A549 treated with RU486 at 1 μM for 4 hours (cell line): ENCODE measurements at places on chromosomes 3 and 15. TPM values are rescaled to one million over a fixed set of nuclear protein-coding genes. Genes with fewer than 3 reads are reported as not detected.

TM4SF4 gene
- total RNA-seq, result 26.5 to 43.5 TPM (median 39.8 TPM) in 5 replicates

CYP11A1 gene
- not detected in 5 replicates for total RNA-seq

KLF15 gene
- total RNA-seq, result 0.06 to 0.19 TPM (median 0.09 TPM) in 4 of 5 replicates, not detected in the other

MB21D2 gene
- total RNA-seq, result 3.0 to 5.7 TPM (median 5.2 TPM) in 5 replicates

CYP8B1 gene
- not detected in 5 replicates for total RNA-seq

CD200 gene
- not detected in 5 replicates for total RNA-seq

ISLR2 gene
- total RNA-seq, result 0.15 to 0.29 TPM (median 0.20 TPM) in 4 of 5 replicates, not detected in the other

FBXO40 gene
- total RNA-seq, result not detected in 5 replicates

EDEM1 gene
- total RNA-seq, result 13.3 to 21.0 TPM (median 18.4 TPM) in 5 replicates

PRSS50 gene
- not detected in 5 replicates for total RNA-seq

KATNBL1 gene
- 17.3 to 36.5 TPM (median 34.7 TPM) in 5 replicates for total RNA-seq

ALDH1A3 gene
- 15.6 to 26.0 TPM (median 18.8 TPM) in 5 replicates for total RNA-seq

ASB14 gene
- not detected in 5 replicates for total RNA-seq

TNNC1 gene
- 1.2 to 1.6 TPM (median 1.3 TPM) in 5 replicates for total RNA-seq

FGF7 gene
- not detected in 5 replicates for total RNA-seq

GPR149 gene
- total RNA-seq, result not detected in 5 replicates

LRRC34 gene
- not detected in 5 replicates for total RNA-seq

CCRL2 gene
- 0.12 to 0.43 TPM (median 0.23 TPM) in 4 of 5 replicates, not detected in the other for total RNA-seq

MCTP2 gene
- total RNA-seq, result not detected in 5 replicates

PDZRN3 gene
- total RNA-seq, result not detected in 5 replicates

SSUH2 gene
- total RNA-seq, result 0.63 to 1.1 TPM (median 0.81 TPM) in 5 replicates

HRG gene
- total RNA-seq, result not detected in 5 replicates

AQP9 gene
- not detected in 5 replicates for total RNA-seq

ZPLD1 gene
- total RNA-seq, result 0.08 TPM in 1 of 5 replicates, not detected in the others

ULK3 gene
- total RNA-seq, result 24.9 to 37.6 TPM (median 32.2 TPM) in 5 replicates

GOLGA6D gene
- total RNA-seq, result 0.07 to 0.12 TPM in 2 of 5 replicates, not detected in the others
